NCI-H1436 (cell line): ENCODE measurements at places on chromosomes 13 and 19.

DNA sequence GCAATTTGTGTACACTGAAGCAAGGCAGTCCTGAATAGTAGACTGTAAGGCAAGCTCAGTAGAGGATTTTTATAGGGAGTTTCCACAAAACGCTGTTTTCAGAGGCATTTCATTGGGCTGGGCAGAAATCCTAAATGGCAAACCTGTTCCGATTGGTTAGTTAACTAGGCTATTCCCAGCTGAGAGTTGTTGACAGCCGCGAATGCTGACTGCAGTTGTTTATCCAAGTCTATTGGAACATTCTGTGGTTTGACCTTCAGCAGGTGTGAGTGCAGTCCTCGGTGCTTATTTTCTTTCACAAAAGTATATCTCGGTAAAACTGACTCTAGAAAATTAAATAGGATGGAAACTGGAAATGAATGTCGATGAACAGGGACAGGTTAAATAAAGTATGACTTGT lies 45.4 kb downstream of the TPT1 start:
- DNase-seq, result no peak

- DNase-seq, result peak; percentile 34
Observed at GRCh38 chr19:6587093-6587820, 3.7 kb downstream of the CD70 start.

DNA sequence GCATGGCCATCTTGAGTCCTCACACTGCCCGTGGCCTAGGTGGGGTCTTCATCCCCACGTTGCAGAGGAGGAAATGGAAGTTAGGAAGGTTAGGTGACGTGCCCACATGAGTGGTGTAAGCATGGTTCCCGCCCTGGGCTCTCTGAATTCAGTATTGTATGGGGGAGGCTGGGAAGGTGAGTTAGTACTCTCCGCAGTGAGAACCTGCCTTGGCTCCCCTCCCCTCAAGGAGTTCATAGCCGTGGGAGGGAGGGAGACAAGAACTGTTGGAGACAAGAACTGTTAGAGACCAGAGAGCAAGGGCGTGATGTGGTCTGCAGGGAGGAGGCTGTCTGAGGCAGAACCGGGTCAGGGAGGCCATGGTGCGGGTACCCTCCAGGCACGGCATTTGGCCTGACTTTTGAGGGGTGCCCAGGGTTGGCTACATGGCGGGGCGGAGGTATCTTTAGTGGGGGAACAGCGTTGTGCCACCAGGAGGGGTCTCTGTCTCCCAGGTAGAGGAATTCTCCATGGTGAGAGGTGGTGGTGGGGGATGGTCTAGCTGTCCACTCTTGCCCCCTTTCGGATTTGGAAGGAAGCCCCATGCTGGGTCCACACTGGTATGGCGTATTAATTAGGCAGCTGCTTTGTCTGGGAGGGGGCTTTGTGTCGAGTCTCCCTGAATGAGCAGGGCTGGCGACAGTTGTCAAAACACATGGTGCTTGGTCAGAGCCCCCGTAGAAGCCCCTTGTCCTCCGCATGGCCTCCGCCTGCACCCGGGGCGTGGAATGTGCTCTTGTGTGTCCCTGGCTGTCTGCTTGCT lies 45.8 kb downstream of the CAPN12 start:
- DNase-seq, result no peak

- DNase-seq, result no peak
Observed at GRCh38 chr13:93284064-93284463, 57.5 kb downstream of the GPC6 start.
